ENCODE measurements at places on chromosomes 11 and 22.

DNA sequence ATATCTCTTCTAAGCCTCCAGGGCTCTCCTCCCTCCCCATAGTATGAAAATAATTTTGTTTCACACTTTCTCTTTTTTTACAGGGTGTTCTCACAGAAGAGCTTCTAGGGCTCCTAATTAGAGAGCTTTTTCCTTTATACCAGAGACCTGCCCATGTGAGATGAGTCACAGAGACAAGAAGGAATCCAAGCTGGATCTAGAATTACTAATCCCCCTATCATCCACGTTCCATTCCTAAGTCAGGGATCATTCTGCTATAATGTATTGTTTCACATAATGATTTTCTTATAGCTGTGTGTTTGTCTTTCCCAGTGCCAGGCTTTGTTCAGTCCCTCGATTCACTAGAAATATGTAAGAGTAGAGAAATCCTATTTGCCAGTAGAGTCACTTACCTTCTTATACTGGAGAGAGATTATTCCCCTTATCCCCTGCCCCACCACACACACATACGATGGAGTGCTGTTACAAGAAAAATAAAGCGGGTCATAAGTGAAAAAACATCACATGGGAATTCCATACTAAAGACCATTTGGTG lies 778.3 kb upstream of the LRRC4C start:
- DNase-seq: no peak

DNA sequence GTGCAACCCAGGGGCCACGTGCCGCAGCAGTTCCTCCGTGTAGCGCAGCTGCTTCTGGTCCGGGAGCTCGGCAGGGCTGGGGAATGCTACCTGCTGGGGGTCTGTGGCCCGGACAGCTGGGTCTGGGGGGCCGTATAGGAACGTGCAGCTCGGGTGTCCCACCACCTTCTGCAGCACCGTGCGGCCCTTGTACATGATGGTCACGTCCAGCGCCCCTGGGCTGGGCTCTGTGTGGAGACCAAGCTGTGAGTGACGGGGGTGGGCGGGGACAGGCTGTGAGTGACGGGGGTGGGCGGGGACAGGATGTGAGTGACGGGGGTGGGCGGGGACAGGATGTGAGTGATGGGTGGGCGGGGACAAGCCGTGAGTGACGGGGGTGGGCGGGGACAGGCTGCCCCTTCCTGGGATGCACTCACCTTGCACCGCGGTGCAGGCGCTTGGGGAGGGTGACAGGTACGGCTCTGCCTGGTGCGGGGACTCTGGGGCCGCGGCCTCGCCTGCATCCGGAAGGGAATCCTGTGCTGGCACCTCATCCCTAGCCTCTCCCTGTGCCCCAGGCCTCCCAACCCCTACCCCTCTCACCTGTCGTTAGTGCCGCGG lies 2.3 kb downstream of the IRF7 start:
- no peak for DNase-seq

DNA sequence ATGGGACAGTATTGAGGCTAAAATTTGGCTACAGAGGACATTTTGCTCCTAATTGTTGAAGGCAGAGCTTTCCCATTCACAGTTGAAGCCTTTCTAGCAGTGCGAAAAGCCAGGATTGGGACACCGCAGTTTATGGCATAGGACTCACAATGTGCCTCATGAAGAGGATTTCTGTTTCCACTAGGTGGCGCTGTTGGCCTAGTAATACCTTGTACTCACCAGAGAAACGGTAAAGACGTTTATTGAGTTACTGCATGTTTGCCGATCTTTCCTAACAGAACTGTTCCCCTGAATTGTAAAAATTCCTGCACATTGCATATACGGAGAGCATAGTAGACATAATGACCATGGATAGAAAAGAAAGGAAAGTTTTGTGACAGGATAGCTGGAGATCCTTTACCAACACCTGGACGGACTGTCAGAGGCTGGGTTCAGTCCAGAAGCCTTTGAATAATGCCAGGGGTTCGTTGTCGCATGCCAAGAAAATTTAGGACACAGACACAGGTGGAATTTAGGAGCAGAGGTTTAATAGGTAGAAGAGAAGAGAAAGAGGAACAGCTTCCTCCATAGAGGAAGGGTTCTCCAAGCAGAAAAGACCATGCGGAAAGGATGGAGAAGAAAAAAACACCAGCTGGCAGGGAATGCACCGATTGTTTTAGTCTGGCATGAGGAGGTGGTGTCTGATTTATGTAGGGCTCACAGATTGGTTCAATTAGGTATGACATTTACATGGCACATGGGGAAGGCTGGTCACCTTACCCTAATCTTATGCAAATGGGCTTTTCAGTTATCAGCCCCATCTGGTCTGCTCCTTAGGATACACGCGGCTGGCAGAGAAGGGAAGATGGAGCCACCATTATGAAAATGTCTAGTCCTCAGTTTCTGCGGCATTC lies 10.8 kb upstream of the OR51D1 start:
- peak; percentile 58 for DNase-seq

DNA sequence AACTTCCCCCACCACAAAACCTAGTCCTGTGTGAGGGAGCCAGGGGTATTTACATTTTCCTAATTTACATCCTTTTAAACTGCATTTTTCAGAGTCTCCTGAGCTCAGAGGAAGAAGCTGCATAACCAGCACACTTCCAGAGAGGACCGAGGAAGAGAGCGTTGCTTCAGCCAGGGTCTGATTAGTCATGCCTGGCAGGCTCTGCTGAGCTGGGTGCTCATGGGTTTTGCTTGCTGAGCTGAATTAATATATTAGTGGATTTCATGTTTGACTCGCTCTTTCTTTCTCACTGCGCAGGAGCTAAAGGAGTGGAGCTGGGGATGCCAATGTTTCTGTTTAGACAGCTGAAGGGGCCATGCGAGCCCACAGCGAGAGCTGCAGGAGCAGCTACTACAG lies 539.3 kb upstream of the B3GAT1 start:
- no peak for DNase-seq

GRCh38 chr11:47033439-47033838 lies 96.9 kb downstream of the CSTPP1 start:
- no peak for DNase-seq

DNA sequence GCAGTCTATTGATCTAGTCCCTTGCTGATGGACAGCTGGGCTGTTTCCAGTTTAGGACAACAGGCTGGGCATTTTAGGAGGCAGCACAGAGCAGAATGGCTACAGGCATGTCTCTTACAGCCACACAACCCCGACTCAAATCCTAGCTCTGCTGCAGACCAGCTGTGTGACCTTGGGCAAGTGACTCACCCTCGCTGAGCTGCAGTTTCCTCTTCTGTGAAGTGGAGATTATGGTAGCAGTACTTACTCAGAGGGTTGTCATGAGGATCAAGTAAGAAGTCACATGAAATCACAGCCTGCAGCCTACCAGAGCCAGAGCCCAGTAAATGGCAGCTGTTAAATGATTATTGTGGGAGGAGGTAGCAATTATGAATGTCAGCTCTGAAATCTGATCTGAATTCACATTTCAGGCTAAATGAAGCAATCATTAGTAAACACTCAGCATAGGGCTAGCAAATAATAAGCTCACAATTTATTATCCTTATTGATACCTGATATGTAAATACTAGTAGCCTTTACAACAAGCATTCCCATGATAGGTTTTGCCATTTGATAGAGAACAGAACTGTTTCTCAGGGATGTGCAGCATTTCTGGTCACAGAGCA lies 58.9 kb downstream of the MYEOV start:
- DNase-seq: no peak

- DNase-seq: no peak
Measured at GRCh38 chr11:105988197-105988596, 33.8 kb downstream of the MSANTD4 start.

GRCh38 chr11:131481303-131481702 lies 110.9 kb downstream of the NTM start:
- DNase-seq: no peak

GRCh38 chr11:8032576-8033304 lies 45.6 kb downstream of the EIF3F start:
- no peak for DNase-seq

DNA sequence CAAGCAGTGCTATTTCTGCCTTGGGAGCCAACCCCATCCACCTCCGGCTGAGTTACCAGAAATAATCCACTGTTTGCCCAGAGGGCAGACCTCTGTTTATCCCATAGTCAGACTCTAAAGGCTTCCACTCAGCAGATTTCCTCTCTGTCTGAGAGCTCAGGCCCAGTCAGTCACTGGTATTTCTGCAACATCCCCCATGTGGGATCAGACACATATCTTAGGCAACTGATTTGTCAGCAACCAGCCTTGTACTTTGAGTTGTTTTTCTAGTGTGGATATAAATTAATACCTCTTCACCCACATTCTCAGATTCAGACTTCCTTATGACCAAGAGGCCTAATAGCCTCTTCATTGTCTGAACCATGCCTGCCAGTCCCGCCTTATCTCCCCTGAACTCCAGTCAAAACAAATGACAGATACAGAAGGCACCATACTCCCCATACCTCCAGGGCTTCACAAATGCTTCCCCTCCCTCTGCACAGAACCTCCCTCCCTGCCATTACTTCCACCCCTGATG lies 193.6 kb downstream of the FAM76B start:
- DNase-seq: no peak

DNA sequence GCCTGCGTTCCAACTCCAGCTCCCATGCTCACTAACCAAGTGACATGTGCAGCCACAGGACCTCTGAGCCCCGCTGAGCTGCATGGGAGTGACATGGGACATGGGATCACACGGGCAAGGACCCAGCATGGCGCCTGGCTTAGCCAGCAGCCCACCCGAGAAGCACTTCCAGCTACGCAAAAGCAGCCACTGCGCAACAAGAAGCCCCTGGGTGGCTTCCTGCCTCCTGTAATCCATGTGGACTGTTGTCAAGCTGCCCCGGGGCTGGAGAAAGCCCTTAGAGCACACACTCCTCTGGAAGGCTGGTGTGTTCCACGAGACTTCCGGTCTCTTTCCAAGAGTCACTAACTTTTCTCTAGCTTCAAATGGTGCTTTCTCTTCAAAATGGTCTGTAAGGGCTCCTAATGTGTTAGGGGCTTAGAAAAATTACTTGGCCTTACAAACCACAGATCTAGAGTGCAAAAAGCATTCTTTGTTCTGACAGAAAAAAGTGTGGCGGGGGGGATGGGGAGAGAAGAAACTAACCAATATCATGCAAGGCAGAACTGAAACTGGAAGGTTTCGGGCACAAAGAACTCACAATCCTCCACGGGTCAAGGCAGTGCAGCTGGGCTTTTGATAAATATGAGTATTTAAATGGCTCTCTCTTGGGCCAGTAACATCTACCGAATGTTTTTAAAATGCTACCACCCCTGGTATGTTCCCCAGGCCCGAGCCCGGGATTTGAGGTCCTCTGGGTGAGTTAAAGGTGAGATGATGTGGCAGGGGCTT lies 5.5 kb downstream of the C11orf24 start:
- DNase-seq: no peak

GRCh38 chr22:25070956-25071355 lies 118.4 kb downstream of the KIAA1671 start:
- no peak for DNase-seq

DNA sequence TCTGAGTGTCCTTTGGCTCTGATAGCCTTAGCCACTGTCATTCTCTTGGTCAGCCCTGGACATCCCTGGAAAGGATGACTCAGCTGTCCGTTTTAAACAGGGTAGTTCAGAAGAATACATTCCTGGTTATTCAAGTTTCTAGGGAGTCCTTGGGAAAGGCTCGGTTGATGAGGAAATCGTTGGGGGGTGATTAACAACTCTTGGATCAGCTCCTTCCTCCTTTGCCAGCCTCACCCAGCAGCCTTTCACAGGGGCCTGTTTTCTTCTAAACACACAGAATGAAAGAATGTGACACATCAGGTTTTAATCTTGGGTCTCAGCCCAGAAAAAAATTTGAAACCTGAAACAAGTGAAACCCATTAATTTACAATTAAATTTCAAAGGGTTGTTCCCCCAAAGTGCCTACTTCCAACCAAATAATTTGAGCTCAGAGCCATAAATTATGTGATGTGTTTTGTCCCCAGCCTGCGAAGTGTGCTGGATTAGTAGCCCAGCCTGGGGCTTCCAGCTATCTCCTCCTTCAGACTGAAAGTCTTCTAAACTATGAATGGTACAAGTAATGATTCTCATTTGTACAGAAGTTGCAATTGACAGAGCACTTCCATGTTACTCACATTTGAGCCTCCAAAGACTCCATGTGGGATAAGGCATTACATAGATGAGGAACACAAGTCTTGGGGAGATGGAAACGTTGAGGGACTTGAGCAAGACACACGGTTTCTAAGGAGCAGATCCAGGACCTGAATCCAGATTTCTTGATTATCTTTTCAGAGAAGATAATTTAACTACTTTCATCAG lies 19.3 kb upstream of the MRGPRX2 start:
- no peak for DNase-seq

DNA sequence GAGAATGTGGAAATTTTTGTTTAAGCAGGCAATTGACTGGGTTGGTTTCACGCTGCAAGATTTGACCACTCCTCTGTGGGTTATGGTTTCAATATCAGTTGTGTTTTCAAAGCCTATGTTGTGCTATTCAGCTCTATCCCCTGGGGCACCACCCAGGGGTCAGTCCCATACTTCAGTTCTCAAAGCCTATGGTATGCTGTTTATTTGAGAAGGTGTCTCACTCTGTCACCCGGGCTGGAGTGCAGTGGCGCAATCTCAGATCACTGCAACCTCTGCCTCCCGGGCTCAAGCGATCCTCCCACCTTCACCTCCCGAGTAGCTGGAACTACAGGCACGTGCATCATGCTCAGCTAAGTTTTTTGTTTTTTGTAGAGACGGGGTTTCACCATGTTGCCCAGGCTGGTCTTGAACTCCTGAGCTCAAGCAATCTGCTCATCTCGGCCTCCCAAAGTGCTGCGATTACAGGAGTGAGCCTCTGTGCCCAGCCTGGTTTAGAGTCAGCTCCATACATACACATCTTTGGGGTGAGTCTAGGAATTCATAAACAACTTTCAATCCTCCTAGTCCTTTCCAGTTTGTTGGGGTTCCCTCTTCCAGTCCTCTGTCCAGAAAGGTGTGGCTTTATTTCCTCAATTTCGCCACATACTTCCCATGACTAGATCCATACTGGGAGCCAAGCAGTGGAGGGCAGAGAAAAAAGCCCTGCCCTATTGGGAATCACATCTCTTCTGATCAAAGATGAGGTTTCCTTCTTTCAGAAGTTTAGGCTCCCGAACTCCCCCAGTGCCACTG lies 35.0 kb upstream of the MAPK1 start:
- no peak for DNase-seq

- DNase-seq: no peak
Measured at GRCh38 chr11:11374358-11375148, 21.5 kb upstream of the CSNK2A3 start.

GRCh38 chr11:61685617-61685967 lies 5.4 kb downstream of the DAGLA start:
- DNase-seq: no peak

GRCh38 chr11:2670541-2671100 lies 29.2 kb downstream of the KCNQ1OT1 start:
- no peak for DNase-seq

GRCh38 chr11:126647735-126648134 lies 292.2 kb downstream of the ST3GAL4 start:
- DNase-seq: no peak
